ENCODE measurements at places on chromosomes 5 and 9.

DNA sequence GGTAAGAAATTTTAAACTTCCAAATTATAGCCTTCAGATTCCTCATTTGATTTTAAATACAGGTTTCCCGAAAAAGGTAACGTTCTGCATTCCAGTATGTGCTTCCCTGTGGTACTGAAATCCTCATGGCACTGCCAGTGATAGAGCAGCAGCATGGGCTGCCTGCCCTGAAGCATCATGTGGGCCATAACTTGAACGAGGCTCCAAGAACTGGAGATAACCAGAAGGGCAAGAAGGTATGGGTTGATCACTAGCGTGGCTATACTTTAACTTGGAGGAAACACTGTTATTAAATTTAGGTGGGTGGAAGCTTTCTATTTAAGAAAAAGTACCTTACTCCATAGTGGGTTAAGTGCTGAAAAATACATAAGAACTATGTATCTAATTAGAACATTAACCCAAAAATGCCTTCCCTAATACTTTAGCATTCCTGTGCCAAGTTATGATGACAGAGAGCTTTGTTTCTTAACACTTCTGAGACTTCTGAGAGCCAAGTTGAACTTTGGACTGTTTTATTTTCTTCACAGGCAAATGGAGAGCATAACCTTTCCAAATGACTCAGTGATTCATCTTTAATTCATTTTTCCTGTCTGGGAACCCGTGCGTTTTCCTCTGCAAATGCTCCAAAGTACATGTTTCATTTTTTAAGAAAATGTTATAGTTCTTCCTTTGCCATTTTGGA lies 191.5 kb upstream of the GNA14 start:
- no peak for DNase-seq

DNA sequence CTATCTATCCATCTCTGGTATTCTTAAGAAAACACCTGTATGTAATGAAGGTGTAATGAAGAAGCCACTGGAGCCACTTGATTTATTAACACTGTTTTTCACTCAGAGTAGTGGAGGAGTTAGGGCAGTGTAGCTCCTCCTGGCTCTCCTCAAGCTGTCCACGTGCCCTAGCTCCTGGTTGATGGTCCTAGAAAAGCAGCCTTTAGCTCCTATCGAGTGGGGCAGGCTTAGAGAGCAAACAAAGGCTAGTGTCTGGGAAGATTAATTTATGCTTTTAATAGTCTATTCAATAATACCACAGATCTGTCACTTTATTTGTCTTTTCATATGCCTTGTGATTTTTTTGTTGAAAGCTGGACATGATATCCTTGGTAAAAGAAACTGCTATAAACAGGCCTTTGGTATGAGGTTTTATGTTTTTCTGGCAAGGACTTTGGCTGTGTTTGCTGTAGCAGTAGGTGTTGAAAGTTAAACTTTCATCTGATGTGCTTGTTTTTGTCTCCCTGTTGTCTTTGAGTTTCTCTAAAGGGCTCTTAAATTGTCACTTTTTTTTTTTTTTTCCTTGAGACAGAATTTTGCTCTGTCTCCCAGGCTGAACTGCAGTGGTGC lies 141.1 kb downstream of the GCNT1 start:
- no peak for DNase-seq

DNA sequence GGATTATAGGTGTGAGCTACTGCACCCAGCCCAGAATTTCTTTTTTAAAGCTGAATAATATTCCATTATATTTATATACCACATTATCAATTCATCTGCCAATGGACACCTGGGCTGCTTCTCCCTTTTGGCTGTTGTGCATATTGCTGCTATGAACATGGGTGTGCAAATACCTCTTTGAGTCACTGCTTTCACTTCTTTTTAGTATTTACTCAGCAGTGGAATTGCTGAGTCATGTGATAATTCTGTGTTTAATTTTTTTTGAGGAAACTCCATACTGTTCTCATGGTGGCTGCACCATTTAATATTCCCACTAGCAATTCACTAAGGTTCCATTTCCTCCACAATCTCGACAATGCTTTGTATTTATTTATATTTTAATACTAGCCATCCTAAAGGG lies 36.1 kb upstream of the KIF4B start:
- no peak for DNase-seq

- DNase-seq = no peak
These were observed 98.2 kb downstream of the USP20 start for GRCh38 chr9:129933185-129934040.

DNA sequence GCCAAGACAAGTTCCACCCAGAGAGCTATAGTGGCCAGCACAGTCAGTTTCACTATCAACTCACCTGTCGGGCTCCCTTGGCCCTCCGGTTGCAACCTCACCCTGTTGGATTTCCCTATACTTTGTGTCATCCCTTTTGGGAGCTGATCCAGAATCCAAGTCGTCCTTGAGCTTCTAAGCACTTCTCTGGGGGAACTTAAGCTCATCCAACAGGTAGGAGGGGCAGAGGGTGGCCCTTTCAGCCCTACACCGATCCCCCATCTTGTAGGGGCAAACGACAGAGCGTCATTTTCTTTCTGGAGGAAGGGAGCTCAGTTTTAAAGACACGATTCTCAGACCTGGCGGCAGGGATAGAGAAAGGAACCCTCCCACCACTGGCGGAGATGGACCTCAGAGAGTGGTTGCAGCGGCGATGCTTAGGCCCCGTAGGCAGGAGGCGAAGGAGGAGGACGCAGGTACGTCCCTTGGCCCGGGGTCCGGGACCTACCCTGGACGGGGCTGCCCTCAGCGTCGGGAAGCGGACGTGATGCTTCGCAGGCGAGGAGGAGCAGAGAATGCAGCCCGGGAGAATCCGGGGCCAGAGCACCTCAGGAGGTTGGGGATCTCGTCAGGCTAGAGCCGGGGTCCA lies 519 bp downstream of the ZER1 start:
- DNase-seq = no peak

All from activated T-cell treated with anti-CD3 and anti-CD28 coated beads, Interleukin-2, amount 50 U/mL, for 48 hours (primary cell).